ENCODE measurements at places on chromosomes 5 and 9. TPM values are rescaled to one million over a fixed set of nuclear protein-coding genes. Genes with fewer than 3 reads are reported as not detected.

Gene GRIN1
- polyA plus RNA-seq = 0.79 TPM

Gene NEUROG1
- polyA plus RNA-seq = not detected

Gene IL33
- 8.7 TPM for polyA plus RNA-seq

Gene TPPP
- polyA plus RNA-seq = 3.8 TPM

Gene SYNPO
- 52.2 TPM for polyA plus RNA-seq

Gene PCDHGB2
- 1.5 TPM for polyA plus RNA-seq

GRCh38 chr5:136676685-136677084 lies 311.3 kb upstream of the TRPC7 start:
- no peak for DNase-seq

GRCh38 chr5:133081703-133082102 lies 29.9 kb downstream of the HSPA4 start:
- no peak for DNase-seq

DNA sequence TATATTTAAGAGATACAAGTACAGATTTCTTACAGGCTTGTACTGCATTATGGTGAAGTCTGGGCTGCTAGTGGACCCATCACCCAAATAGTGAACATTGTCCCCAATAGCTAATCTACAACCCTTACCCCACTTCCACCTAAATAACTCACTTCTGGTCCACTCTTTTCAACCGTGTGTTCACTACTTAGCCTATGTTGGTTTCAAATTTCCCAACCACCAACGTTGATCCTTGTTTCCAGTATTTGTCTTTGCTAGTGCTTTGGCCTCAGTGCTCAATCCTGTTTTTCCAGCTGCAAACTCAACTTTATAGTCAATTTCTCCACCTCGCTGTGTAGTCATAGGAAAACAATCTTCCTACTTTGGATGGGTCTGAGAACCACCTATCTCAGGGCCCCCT lies 45.3 kb upstream of the TTC39B start:
- DNase-seq = no peak

DNA sequence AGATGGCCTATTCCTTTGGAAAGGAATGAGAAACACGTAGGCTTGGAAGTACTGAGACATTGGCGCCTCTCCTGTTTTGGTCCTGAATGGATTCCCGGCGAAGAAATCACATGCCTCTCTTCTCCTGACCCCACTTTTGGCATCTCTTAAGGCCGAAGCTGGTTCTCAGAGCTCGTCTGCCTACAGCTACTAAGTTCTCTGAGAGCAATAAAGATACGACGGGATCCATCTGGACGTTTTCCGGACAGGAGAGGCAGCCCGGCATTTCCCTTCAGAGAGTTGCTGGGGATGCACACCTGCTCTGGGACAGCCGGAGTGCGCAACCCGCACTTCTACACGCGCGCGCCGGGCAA lies 336.8 kb upstream of the PUM3 start:
- no peak for DNase-seq

GRCh38 chr5:40436535-40437237 lies 243.0 kb upstream of the PTGER4 start:
- no peak for DNase-seq

DNA sequence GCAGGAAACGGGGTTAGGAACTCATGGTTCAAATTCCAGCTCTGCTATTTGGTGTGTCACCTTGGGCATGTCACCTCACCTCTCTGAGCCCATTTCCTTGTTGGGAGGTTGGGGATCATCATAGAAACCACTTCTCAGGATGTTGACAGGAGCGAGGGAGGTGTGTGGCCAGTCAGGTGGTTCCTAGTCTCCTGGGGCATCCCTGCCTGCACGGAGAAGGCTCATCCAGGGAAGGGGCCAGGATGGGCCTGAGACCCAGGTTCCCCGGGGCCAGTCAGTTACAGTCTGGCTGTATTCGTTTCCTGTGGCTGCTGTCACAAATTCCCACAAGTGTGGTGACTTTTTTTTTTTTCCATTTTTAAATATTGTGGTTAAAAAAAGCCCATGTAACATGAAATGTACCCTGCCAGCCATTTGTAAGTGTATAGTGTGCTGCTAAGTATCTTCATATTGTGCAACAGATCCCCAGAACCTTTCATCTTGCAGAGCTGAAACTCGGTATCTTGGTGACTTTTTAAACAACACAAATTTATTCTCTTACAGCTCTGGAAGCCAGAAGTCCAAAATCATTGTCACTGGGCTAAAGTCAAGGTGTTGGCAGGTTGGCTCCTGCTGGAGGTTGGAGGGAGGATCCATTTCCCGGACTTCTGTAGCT lies 78.7 kb upstream of the UNC5A start:
- DNase-seq = no peak

DNA sequence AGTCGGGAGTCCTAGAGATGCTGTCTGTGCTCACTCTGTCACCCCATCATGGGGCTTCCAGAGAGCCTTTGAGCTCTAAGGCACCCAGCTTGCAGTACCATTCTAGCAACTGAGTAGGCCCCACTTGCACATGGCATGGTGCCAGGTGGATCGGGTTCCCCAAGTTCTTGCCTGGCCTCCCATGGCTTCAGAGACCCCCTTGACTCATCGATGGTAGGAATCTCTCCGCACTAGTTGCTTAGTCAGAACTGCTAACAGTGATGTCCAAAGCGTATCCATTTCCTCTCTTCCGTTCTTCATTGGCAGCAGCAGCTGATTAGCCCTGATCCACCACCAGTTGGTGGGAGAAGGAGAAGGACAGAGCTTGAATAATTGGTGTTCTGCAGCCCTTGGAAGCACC lies 70.3 kb upstream of the RARS1 start:
- no peak for DNase-seq

- DNase-seq = no peak
Measured at GRCh38 chr5:137115152-137115551, 384.0 kb downstream of the SPOCK1 start.

GRCh38 chr9:121441165-121441564 lies 58.5 kb downstream of the GGTA1 start:
- no peak for DNase-seq

DNA sequence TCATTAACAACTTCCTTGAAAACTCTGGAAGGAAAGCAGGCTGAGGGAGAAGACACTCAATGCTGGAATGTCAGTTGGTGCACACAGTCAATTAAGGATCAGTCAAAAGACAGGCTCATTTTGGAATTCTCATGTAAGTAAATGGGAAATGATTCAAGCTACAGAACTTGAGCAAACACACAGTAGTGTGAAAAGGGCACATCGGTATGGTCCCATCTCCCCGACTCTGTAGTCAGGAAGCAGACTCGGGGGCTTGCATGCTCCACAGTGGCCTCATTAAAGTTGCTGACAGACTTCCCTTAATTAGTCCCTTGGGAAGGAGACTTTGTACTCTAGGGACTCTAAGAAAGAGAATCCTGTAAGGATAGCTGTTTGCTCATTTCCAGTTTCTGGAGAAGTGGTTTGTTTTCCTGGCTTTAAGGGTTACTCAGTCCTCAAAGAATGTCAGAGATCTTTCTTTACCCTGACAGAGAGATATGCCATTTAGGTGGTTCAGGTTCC lies 339.2 kb downstream of the ADAMTS6 start:
- DNase-seq = no peak

DNA sequence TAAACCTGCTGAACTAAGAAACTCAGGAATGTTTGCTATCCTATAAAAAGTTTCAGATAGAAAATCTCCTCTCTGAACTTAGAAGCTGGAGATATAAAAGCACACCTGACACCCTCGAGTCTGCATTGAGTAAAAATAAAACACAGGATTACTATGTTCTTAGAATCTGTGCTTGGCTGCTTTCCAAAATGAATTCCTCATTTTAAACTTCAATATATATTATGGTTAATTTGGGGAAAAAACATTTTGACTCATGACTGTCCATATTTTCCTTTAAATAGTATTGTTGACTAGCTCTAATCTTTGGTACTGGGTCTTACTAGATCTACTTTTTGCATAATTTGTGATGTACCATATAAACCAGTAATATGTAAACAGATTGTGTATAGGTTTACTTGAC lies 36.7 kb downstream of the FBXW2 start:
- DNase-seq = no peak

- DNase-seq = no peak
Measured at GRCh38 chr9:130208600-130209347, 36.6 kb downstream of the NCS1 start.

DNA sequence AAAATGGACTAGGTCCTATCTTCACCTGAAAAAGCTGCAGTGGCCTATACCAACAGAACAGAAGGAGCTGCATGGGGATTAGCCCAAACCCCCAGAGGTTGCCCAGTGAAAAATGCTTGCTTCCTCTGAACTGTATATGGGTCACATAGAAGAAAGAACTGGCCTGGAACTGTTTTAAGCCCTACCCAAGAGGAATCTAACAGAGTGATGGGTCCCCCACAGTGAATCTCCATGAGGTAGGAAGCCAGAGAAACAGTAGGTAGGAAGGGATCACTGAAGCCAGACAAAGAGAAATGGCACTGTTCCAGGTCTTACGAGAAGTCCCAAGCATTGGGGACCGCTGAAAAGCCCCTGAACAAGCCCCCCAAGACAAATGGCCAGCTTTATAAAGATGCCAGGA lies 28.8 kb upstream of the TRIM32 start:
- no peak for DNase-seq

- DNase-seq = no peak
Measured at GRCh38 chr5:23677996-23678395, 170.6 kb downstream of the PRDM9 start.

DNA sequence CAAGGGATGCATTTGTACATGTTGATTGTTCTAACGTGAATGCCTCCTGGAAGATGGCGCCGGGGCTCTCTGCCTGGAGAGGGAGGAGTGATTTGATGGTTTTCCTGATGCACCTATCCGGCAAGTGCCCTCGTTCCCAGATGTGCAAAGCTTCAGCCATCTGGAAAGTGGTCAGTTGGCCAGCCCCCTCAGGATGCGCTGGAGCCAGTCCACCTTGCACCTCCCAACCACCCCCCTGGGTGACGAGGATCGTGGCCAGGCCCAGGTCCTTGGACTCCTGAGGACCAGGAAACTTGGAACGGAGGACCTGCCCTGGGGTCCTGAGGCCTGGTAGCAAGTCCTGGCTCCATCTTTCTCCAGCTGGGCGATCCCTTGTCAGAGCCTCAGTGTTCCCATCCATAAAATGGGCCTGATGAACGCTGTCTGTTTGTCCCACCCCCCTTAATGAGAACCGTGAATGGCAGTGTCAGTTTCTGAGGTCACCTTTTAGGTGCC lies 23.6 kb upstream of the RNU6ATAC start:
- no peak for DNase-seq

- no peak for DNase-seq
Measured at GRCh38 chr9:75979362-75979761, 88.9 kb downstream of the PCSK5 start.

DNA sequence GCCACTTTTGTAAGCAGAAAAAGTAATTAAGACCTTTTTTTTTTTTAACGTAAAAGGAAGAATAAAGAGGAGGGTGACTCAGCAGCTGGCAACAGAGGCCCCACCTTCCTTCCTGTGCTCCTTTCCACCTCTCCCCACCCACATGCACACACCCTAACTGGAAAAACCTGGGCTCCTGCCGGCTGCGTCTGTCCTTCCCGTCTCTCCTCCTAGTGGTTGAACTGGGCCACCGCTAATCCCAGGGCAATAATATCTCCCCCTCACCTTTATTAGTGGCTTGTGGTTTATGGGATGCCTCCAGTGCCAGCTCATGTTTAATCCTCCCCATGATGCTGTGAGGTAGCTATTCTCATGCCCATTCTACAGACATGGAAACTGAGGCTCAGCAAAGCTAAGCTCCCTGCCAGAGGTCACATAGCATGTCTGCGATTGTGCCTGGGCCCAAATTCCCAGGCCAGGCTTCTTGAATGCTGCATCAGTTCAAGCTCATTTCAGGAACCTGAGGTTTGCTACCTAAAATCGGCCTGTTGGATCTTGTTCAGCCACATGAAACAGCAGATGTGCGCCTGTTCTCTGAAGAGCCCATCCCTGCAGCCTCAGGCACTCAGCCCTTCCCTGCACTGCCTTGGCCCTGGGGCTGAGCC lies 60.9 kb upstream of the IL17B start:
- DNase-seq = no peak

GRCh38 chr9:132670457-132671391 lies at the start of gene GTF3C4:
TSS of gene GTF3C4 (plus strand) at chr9:132670464. CDS start at chr9:132670599, 135 bp downstream.
- DNase-seq = peak; percentile 32

DNA sequence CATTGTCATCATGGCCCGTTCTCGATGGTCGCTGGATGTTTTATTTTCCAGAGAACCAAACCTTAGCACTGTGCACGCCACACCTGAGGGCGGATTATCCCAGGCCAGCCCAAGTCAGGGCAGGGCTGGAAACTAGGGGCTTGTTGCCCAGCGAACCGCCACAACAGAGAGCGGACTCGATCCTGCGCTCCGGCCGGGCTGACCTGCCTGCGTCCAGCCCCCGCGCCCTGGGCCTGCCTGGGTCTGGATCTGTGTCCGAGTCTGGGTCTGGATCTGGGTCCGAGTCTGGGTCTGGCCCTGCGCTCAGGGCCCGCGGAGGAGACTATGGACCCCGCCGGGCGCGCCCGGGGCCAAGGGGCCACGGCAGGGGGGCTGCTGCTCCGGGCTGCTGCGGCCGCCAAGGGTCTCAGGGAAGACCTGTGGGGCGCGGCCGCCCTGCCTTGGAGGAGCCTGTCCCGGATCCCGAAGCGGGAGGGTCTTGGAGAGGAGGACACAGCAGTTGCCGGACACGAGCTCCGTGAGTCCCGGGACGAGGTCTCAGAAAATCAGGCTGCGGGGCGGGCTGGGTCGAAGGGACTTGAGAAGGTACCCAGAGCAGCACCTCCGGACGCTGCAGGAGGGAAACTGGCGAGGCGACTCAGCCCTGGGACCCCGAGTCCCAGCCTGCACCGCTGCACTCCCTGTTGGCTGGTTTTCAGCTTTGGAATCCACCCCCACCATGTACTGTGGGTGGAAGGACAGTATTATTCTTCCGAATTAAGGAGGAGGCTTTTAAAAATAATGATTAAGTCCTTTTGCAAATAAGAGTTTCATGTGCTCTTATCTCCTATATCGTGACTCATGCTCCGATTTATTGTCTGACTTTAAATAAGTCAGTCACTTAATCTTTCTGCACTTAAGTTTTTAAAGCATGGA lies at the start of gene ANKDD1B:
ANKDD1B (plus strand) TSS at position 143 of the 915 bp plus-strand sequence; CDS start at position 325, 182 bp downstream.
- peak; percentile 38 for DNase-seq

DNA sequence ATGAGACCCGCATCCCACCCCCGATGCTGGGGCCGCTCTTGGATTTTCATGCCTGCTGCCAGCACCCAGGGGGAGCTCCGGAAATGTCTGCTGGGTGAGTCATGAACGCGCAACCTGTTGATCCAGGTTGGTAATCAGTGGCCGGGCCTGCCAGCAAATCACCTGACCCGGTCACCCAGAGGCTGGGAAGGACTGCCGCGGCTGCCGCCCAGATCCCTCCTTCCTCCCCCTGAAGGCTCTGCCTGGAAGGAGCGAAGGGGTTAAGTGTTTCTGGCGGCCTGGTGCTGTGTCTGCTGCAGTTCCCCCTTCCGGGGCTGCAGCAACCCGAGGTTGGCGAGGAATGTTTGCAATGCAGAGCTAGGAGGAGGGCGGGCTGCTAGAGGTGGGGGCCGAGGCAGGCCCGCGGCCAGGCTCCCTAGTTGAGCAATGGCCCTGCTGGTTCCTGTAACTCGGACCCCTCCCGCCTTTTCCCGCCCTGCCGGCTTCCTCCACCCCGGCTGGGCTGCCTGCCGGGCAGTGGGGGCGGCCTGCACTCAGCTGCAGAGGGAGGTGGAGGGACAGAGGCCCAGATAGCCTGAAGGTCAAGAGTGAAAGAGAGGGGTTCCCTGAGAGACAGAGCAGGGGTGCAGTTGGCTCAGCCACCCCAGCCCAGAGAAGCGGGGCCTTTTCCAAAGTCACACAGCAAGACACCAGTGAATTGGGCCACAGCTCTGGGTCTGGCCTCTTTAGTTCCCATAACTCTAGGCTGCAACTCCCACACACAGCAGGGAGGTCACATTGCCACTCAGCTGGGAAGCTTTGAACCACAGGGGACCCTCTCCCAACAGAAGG lies 156.3 kb upstream of the IER5L start:
- DNase-seq = peak; percentile 91

- DNase-seq = no peak
Measured at GRCh38 chr5:73691302-73692080, 65.5 kb downstream of the ARHGEF28 start.

- DNase-seq = peak; percentile 75
Measured at GRCh38 chr5:145681686-145682085, 153.5 kb downstream of the PRELID2 start.

All from testis (tissue), 5 donors.